Right lobe of liver (tissue), 6 donors: ENCODE measurements at places on chromosomes 6 and 20. TPM values are rescaled to one million over a fixed set of nuclear protein-coding genes. Genes with fewer than 3 reads are reported as not detected.

DNA sequence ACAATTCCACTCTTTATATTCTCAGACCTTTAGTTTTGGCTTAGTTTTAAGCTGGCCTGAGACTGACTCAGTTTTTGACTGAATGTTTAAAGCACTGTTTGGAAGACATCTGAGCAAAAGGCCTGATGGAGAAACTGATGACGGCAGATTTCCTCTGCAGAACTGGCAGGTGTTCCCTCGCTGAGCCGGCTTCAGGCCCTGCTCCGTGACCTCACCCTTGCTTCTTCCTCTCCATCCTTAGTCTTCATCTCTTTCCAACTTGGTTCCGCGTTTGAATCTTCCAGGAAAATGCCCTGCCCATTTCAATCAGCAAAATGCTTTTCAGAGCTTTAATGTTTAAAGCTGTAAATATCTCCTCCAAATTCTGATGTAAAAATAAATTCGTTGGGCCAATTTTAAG is 6.6 kb downstream of the NKX2-4 start:
- no peak for DNase-seq

SMLR1 gene
- total RNA-seq = 46.4 TPM

DNA sequence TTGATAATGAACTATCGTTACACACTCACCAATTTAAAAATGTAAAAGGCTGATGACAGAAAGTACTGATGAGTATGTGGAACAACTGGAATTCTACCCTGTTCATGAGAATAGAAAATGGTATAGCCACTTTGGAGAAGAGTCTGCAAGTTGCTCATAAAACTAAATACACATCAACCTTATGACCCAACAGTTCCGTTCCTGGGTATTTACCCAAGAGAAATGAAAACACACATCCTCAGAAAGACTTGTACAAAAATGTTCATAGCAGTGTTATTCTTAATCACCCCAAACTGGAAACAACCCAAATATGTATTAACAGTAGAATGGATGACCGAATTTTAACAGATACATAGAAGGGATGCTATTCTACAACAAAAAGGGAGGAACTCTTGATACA is 145.7 kb upstream of the LRFN2 start:
- DNase-seq = no peak

GSTA4 gene
- total RNA-seq = 4.8 TPM
